ENCODE measurements at places on chromosomes 16 and 17. TPM values are rescaled to one million over a fixed set of nuclear protein-coding genes. Genes with fewer than 3 reads are reported as not detected.

Gene CPHXL2
- not detected for total RNA-seq

Gene SLFN12
- 41.2 TPM for total RNA-seq

Gene LLGL2
- total RNA-seq: not detected

Gene NPTX1
- 1.1 TPM for total RNA-seq

DNA sequence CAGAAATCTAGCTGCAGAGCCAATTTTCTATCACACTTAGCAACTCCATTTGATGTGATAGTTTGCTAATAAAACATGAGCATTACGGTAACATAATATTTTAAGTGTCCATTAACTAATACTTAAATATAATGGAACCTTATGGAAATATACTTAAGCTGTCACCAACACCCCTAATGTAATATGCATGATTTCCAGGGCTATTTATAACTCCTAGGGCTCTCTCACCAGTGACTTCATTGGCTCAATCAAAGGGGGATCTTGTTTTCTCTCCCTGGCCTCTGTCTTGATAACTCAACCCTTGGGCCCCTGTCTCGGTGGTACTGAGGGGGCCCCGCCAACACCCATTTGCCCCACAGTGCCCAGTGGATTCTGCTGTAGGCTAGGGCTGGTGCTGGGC is 170.4 kb downstream of the SALL1 start:
- no peak for DNase-seq
- H3K4me1 ChIP-seq: no peaks in the 10 kb centered on the region
- no peaks in the 10 kb centered on the region for H3K36me3 ChIP-seq
- H3K27me3 ChIP-seq: no peaks in the 10 kb centered on the region
- no peak overlapping the region for H3K27ac ChIP-seq

- H3K36me3 ChIP-seq: no peaks in the 10 kb centered on the region
- H3K4me1 ChIP-seq: peaks cover 6% of the 10 kb centered on the region
- DNase-seq: peak; percentile 61
- no peak overlapping the region for H3K4me3 ChIP-seq
- H3K27ac ChIP-seq: no peak overlapping the region
Observed at GRCh38 chr16:69865701-69866100, 85.4 kb upstream of the CLEC18A start.

GRCh38 chr17:2337544-2338314 is 428 bp downstream of the SGSM2 start:
- H3K36me3 ChIP-seq: peaks cover 26% of the 10 kb centered on the region
- peak overlapping the region; percentile 98 for H3K4me3 ChIP-seq
- peaks cover 7% of the 10 kb centered on the region for H3K4me1 ChIP-seq

DNA sequence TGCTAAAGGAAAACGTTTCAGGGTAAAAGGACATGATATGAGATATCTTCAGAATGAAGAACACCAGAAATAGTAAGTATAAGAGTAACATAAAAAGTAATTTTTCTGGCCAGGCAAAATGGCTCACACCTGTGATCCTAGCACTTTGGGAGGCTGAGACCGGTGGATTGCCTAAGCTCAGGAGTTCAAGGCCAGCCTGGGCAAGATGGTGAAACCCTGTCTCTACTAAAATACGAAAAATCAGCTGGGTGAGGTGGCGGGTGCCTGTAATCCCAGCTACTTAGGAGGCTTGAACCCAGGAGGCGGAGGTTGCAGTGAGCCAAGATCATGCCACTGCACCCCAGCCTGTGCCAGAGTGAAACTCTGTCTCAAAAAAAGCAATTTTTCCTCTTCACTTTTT is 56.6 kb upstream of the NFAT5 start:
- no peak overlapping the region for H3K27ac ChIP-seq
- H3K4me1 ChIP-seq: peaks cover 11% of the 10 kb centered on the region
- DNase-seq: no peak
- H3K4me3 ChIP-seq: no peak overlapping the region

- no peaks in the 10 kb centered on the region for H3K4me1 ChIP-seq
- H3K4me3 ChIP-seq: no peak overlapping the region
- peak; percentile 2 for DNase-seq
- H3K36me3 ChIP-seq: no peaks in the 10 kb centered on the region
- no peak overlapping the region for H3K27ac ChIP-seq
Observed at GRCh38 chr17:33572615-33573014, 279.5 kb upstream of the ASIC2 start.

GRCh38 chr16:54696522-54696921 is 234.1 kb upstream of the IRX5 start:
- H3K4me3 ChIP-seq: no peak overlapping the region
- no peak overlapping the region for H3K27ac ChIP-seq
- no peaks in the 10 kb centered on the region for H3K4me1 ChIP-seq

DNA sequence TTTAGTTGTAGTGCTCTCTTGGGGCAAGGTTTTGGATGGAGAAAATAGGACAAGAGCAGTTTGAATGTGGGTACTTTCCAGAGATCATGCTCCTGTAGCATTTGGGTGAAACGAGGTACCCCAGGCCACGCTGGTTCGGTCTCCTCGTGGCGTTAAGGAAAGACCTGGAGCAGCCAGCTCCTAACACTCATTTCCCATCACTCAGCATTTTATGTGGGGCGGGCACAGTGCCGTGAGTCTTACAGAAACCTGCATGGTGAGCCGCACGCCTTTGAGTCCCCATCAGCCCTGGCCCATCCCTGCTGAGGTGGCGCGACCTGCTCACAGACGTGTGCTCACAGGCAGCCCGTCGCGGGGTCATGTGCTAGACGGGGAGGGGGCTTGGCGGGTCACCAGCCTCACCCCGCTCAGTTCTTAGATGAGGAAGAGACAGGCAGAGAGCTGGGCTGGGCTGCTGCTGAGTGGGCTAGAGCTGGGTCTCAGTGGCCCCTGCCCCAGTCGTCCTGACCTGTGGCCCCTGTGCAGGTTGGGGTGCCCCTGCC is 37.3 kb downstream of the TBCD start:
- no peak for DNase-seq
- H3K27me3 ChIP-seq: no peaks in the 10 kb centered on the region
- peaks cover 22% of the 10 kb centered on the region for H3K4me1 ChIP-seq
- no peak overlapping the region for H3K27ac ChIP-seq

GRCh38 chr16:72362973-72363372 is 191.0 kb upstream of the PMFBP1 start:
- no peak overlapping the region for H3K27ac ChIP-seq
- no peaks in the 10 kb centered on the region for H3K4me1 ChIP-seq
- no peak overlapping the region for H3K4me3 ChIP-seq

GRCh38 chr17:1577182-1577581 is 14.6 kb upstream of the PITPNA start:
- H3K27ac ChIP-seq: peak overlapping the region; percentile 81
- no peaks in the 10 kb centered on the region for H3K36me3 ChIP-seq
- H3K4me1 ChIP-seq: peaks cover 8% of the 10 kb centered on the region
- H3K27me3 ChIP-seq: no peaks in the 10 kb centered on the region

- H3K27ac ChIP-seq: no peak overlapping the region
- H3K27me3 ChIP-seq: no peaks in the 10 kb centered on the region
- H3K36me3 ChIP-seq: peaks cover 17% of the 10 kb centered on the region
- no peak overlapping the region for H3K4me3 ChIP-seq
- no peaks in the 10 kb centered on the region for H3K4me1 ChIP-seq
Observed at GRCh38 chr17:49046912-49047311, 49.7 kb downstream of the IGF2BP1 start.

Measured in GM23248 (cell line).